ENCODE measurements at places on chromosomes 11 and 22. TPM values are rescaled to one million over a fixed set of nuclear protein-coding genes. Genes with fewer than 3 reads are reported as not detected.

GRCh38 chr11:35487532-35488078 lies 37.8 kb downstream of the PAMR1 start:
- DNase-seq: no peak

DNA sequence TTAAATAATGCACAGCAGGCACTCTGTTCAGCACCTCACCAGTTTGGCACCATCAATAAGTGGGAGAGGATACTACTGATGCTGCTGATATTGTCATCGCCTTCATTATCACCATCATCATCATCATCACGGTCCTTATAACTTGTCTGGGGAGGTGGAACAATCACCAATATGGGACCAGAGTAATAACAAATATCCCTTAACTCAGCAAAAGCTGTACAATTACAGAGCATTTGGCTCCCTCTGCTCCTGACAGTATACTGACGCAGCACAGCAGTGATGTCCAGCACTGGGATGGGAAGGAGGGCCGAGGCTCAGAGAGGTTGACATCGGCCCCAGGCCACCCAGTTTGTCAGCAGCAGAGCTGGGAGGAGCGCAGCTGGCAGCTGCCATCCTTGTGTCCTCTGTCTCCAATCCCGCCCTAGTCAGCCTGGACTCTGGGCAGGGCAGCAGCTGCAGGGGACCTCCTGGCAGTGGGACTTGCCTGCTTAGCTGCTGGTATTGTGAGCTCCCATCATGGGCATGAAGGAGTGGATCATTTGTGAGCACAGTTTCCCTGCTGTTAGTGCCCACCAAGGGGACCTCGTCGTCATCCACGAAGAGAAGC lies 90.0 kb downstream of the DHCR7 start:
- no peak for DNase-seq

DNA sequence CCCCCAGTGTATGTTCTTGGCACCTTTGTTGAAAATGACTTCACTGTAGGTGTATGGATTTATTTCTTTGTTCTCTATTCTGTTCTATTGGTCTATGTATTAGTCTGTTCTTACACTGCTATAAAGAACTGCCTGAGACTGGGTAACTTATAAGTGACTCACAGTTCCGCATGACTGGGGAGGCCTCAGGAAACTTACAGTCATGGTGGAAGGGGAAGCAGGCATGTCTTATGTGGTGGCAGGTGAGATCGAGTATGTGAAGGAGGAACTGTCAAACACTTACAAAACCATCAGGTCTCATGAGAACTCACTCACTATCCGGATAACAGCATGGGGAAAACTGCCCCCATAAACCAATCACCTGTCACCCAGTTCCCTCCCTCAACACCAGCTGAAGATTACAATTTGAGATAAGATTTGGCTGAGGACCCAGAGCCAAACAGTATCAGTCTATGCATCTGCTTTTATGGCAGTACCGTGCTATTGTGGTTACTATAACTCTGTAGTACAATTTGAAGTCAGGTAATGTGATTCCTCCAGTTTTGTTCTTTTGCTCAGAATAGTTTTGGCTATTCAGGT lies 836.2 kb downstream of the DLG2 start:
- DNase-seq: no peak

DNA sequence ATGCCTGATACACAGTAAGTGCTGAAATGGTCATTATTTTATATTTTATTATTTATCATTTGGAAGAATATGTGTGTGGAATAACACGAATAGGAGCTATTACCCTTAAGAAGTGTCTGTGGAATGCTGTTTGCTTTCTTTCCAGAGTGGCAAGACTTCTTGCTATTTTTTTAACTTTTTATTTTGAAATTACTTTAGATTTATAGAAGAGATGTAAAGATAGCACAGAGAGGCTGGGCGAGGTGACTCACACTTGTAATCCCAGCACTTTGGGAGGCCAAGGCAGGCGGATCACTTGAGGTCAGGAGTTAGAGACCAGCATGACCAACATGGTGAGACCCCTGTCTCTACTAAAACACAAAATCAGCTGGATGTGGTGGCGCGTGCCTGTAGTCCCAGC lies 58.9 kb upstream of the PAX6 start:
- no peak for DNase-seq

- DNase-seq: no peak
Measured at GRCh38 chr11:910044-910588, 494 bp downstream of the CHID1 start.

GRCh38 chr11:27201454-27202302 lies 161.1 kb downstream of the BBOX1 start:
- DNase-seq: peak; percentile 68

DNA sequence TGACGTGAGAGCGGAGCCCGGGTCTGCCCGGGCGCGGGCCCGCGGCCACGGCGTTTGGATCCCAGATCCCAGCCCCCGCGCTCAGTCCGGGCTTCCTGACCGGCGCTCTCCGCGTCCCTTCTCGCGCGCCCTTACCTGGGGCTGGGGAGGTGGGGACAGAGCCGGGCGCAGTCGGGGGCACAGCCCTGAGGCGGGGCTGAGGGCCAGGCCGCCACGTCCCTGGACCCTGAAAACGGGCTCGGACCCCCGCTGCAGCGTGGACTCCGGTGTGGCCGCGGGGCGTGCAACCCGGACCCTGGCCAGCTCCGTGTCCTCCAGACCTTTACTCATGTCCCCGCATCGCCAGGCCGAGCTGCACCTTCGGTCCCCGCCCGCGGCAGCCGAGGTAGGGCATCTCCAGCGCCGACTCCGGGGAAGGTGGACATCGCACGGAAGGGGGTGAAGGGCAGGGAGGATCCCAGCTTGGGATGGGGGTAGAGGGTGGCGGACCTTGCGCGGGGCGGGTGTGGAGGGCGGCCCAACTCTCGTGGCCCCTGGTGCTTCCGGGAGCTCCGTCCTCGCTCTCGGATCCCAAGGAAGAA lies 9.9 kb upstream of the AIFM3 start:
- no peak for DNase-seq

- DNase-seq: peak; percentile 41
Measured at GRCh38 chr22:43085658-43086606, 3.3 kb downstream of the TTLL1 start.

DNA sequence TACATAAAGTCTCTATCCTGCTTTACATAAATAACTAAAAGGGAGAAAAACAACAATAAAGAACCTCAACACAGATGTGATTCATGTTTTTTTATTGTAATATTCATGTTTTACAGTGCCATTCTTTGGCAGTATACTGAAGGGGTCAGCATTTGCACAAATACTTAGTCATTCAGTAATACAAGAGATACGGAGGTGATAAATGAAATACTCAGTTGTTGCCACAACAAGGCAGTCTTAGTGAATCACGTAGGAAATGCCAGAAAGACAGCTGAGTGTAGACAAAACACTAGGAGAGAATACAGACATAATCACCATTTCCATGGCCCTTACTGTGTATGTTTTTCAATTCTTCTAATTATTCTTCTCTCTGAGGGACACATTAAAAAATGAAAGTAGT lies 910.4 kb downstream of the METTL15 start:
- DNase-seq: no peak

GRCh38 chr22:42945736-42946135 lies 69.2 kb downstream of the PACSIN2 start:
- no peak for DNase-seq

GRCh38 chr11:6637871-6638270 lies 17.7 kb downstream of the DCHS1 start:
- no peak for DNase-seq

DNA sequence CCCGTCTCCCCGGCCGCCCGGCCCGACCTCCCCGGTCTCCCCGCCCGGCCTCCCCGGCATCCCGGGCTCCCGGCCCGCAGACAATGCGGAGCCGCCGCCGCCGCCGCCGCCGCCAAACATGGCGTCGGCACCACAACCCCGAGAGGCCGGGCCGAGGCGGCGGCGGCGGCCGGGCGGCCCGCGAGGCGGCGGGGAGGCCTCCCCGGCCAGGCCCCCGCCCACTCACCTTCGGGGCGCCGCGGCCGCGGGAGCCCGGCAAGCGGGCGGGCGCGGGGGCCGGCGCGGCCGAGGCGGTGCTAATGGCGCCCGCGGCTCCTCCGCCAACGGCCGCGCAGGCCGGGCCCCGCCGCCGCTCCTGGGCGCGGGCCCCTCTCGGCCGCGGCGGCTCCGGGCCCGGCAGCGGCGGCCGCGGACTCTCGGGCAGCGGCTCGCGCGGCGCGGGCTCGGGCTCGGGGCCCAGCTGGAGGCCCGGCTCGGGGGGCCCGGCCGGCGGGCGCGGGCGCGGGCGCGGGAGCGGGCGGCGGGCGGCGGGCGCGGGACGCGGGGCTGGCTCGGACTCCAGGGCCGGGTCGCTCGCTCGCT lies 311 bp downstream of the BRD1 start:
- no peak for DNase-seq

- DNase-seq: no peak
Measured at GRCh38 chr11:74849525-74850391, 99.1 kb downstream of the XRRA1 start.

- DNase-seq: no peak
Measured at GRCh38 chr22:22348127-22348814, 103.7 kb downstream of the VPREB1 start.

CDHR5 gene
- not detected for total RNA-seq

MYOD1 gene
- not detected for total RNA-seq

SCGB1D2 gene
- 1.6 TPM for total RNA-seq

SHANK3 gene
- 23.1 TPM for total RNA-seq

DNHD1 gene
- total RNA-seq: 4.4 TPM

ART1 gene
- 0.58 TPM for total RNA-seq

Measured in left ventricle myocardium inferior (tissue), 1 donor.